Activated naive CD8-positive, alpha-beta T cell treated with anti-CD3 and anti-CD28 coated beads for 36 hours (primary cell): ENCODE measurements at places on chromosomes 5 and 9.
A peak's percentile ranks its signal among the peaks of the same experiment; 100 is the strongest.

DNA sequence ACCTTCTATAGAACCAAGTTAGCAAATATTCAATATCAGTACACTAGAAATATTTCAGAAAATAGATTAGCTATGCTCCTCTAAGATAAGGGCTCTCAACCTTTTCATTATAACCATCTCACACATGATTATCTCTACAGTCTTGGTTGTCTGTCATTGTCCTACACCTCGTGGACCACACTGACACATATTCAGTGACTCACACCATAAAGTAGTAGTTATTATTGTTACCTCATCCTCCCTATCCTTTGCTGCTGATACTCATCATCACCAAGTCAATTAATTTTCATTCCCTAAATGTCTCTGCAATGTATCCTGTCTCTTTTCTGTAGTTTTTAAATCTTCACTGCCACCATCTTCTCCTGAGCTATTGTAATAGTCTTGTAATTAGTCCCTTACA is 1309.2 kb upstream of the C9orf72 start:
- DNase-seq: no peak

- peak; percentile 32 for DNase-seq
Observed at GRCh38 chr5:147576646-147577535, 67.0 kb upstream of the DPYSL3 start.

DNA sequence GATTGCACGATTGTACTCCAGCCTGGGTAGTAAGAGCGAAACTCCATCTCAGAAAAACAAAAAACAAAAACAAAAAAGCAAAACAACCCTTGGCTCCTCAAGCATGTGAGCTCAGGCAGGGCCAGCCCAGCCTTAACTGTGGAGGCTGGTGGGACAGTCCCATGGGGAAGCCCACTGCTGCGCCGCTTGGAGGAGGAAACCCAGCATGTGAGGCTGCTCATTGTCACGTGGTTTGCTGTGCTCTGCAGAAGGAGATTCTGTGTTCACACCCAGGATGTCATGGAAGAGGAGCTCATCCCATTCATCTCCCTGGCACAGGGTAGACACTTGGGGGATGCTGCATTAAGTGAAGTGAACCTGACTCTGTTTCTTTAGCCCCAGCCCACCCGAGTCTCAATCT is 4.0 kb downstream of the ZBED3 start:
- DNase-seq: peak; percentile 25

GRCh38 chr9:93050231-93050630 is 8.3 kb upstream of the SUSD3 start:
- no peak for DNase-seq

DNA sequence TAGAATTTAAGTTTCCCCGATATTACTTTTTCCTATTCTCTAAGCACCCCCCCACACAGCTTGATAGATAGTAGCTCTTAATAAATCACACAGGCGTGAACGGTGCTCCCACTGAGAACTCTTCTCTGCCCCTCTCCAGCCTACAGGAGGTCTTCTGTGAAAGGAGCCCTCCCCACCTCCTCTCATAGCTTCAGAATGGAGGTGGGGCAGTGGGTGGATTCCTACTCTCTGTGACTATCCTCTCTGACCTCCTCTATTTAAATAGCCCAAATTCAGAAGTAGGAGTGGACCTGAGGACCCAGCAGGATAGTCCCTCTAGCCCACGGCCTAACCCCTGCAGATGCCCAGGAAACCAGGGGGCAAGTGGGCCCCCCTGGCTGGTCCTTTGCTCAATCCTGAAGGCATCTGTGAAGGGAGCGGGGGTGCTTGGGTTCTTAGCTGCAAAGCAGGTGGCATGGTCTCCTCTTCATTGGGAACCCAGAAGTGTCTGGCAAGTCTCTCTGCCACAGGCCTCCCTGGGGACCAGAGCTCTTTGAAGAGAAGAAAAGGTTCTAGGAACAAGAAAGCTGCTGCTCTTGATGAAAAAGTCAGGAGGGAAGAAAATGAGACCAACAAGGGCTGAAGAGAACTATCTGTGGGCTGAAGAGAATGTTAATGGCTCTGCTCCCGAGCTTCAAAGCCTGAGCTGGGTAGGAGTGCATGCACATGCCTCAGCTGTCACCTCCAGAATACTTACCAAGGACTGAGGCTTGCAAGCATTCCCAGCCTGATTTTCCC is 21.1 kb upstream of the HSPA9 start:
- DNase-seq: no peak

DNA sequence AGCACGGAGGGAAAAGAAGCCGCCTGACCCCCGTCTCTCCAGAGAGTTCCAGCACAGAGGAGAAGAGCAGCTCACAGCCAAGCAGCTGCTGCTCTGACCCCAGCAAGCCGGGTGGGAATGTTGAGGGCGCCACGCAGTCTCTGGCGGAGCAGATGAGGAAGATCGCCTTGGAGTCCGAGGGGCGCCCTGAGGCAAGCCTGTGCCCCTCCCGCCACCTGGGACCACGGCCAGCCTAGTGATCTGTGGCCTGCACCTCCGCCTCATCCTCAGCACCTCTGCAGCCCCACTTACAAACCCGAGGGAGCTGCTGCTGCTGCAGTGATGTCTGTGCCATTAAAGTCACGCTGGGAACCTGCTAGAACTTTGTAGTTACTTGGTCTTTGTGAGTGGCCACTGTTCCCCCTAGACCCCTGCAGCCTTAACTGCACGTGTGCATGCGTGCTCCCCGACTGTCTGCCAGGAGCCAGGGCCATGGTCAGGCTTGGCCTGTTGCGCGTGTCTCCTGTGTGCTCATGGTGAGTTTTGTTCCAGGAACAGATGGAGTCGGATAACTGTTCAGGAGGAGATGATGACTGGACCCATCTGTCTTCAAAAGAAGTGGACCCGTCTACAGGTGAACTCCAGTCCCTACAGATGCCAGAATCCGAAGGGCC is 12.5 kb downstream of the SQSTM1 start:
- DNase-seq: no peak

GRCh38 chr9:82923092-82923911 is 139.6 kb downstream of the RASEF start:
- DNase-seq: no peak

GRCh38 chr9:23850242-23850689 is 24.2 kb upstream of the ELAVL2 start:
- DNase-seq: no peak

- no peak for DNase-seq
Observed at GRCh38 chr9:36431078-36431477, 31.0 kb upstream of the RNF38 start.

GRCh38 chr5:32753051-32753450 is 41.9 kb downstream of the NPR3 start:
- no peak for DNase-seq

- DNase-seq: no peak
Observed at GRCh38 chr9:20603524-20604268, 18.6 kb downstream of the MLLT3 start.

GRCh38 chr9:133916159-133916541 is 76.0 kb downstream of the VAV2 start:
- DNase-seq: no peak

DNA sequence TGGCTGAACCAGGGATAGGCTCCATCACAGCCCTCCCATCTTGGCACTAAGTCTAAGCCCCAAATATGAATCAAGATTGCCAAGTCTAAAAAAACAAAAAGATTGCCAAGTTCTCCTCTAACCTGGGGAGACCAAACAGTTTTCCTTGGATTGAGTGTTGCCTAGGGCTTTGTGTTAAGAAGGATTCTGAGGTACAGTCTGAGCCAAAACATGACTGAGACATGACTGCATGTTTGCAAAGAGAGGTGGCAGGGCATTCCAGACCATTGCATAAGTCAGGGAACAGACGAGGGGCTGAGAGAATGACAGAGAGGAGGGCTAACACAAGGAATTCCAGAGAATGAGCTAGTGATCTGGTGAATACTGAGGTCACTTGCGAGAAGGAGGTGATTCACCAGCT is 11.4 kb downstream of the LAMC3 start:
- DNase-seq: no peak

DNA sequence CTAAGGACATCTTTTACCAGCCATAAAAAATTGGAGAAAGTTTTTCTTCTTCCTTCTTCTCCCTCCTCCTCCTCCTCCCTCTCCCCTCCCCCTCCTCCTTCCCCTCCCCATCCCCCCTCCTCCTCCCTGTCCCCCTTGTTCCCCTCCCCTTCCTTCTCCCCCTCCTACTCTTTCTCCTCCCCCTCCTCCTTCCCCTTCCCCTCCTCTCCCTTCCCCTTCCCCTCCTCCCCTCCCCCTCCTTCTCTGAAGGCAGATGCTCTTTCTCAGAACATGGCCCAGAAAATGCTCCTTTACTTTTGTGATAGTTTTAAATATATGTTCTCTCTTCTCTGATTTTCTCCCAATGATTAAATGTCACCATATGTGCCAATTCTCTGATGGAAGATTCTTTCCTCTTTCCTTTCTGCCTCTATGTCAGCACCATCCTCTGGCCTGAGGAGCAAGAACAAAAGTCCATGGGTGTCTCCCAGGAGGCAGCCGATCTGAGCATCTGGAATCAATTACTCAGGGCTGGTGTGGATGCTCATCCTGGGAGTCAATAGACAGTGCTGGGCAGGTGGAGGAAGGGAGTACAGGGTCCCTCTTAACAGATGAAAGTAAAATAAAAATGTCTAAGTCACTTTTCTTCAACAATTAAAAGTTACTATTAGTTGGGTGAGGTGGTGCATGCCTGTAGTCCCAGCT is 63.0 kb upstream of the GNA14 start:
- DNase-seq: no peak

GRCh38 chr5:56161439-56161823 is 71.7 kb downstream of the ANKRD55 start:
- DNase-seq: no peak

DNA sequence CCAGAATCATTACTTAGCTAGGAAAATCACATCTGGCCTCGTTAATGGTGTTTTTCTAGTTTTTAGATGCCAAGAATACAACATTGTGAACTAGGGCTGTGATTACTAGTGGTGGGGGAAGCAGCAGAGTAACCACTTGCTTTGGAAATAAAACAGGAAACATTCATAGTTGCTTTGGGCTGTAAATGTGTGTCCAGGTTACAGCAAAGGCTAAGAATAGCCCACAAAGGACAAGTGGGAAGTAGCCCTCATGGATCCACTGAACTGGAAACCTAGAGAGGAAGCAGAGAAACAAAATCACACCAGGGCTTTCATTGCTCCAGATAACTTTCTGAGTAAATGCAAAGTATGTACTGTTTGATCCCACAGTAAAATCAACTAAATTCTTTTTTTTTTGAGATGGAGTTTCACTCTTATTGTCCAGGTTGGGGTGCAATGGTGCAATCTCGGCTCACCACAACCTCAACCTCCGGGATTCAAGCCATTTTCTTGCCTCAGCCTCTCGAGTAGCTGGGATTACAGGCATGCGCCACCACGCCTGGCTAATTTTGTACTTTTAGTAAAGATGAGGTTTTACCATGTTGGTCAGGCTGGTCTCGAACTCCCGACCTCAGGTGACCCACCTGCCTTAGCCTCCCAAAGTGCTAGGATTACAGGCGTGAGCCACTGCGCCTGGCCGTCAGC is 56.2 kb upstream of the TNFSF15 start:
- DNase-seq: no peak

DNA sequence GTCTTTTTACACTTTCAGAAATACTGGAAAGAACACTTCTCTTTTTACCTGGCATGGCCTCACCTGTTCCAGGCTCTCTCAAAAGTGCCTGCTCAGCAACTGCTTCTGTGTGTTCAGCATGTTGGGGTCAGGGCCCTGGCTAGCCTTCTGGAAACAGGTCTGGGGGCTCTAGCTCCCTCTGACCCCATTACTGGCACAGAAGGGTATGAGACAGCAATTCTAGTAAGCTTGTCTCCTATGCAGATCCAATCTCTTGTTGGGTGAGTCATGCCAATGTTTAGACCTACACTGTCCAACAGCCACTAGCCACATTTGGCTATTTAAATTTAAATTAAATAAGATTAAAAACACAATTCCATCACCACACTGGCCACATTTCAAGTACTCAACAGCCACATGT is 80.8 kb downstream of the MAPKAP1 start:
- no peak for DNase-seq

DNA sequence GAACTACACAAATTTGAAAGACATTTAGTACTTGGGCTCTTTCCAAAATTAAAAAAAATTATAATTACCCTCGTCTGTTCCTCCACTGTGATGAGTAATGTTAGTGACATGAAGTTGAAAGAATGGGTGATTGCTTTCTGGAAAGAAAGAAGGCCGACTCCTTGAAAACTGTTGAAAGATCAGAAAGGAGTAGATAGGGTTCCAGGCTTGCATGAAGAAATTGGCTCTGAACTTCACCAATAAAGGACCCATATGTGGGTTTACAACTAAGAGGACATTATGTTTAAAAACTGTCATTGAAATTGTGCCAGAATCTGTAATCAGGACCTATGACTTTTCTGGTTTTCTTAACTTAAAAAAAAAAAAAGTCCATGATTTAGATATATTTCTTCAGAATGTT is 20.7 kb upstream of the MOCS2 start:
- no peak for DNase-seq

GRCh38 chr5:17340819-17341218 is 123.4 kb downstream of the BASP1 start:
- DNase-seq: no peak

DNA sequence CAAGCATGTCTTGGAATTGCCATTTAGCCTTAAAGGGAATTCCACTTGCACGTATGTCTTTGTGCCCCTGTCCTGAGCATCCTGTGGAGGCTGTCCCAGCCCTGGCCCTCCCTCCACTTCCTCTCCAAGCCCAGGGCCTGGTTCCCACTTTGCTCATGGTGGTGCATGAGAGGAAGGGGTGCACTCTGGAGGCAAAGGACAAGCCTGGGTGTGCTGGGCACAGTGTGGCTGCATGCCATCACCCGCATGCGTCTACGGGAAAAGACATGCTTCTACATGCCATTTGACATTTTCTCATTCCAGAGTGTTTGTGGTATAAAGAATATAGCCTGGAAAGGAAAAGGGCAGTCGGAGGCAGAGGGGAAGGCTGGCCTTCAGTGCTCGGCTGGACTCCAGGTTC is 7.2 kb upstream of the IRX2 start:
- no peak for DNase-seq

DNA sequence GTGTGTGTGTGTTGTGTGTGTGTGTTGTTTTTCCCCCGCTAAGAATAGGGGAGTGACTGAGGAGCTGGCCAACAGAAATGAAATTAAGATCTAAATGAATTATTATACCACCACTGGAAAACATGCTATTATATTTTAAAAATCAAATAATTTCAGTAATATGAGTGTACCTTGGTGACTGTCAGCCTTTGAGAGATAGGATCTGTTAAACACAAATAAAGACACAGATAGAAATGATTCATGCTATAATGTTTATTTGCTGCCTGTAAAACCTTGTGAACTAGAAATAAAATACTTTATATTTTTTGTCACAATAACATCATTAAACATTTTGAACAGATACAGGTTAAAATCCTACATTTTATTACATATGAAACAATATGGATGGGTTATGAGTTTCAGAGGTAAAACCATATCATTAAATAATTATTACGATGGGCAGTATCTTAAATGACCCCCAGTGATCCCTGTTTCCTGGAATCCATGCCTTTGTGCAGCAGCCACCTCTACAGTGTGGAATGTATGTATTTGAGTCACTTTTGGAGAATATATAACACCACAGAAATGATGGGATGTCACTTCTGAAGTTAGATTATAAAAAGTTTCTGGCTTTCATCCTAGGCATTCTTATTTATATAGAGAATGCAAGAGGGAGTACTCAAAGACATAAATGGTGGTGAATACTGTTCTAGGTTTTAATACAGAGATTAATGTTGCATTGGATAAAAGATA is 617.2 kb downstream of the CDH18 start:
- no peak for DNase-seq
